ENCODE measurements at places on chromosomes 7 and 10.

DNA sequence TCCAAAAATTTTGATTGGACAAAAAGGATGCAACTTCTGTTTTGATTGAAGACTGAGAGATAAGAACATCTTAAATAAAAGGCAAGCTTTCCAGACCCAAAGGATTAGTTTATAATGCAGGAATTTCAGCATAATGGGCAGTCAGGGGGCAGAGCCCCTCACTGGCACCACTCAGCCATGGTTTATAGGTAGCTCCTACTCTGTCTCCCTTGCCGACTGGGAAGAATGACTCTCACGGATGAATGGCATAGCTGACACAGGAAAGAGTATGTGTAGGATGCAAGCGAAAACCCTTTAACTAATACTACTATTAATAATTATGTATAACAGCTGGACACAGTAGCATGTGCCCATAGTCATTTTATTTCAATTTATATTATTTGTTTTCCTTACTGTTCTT, 53.3 kb downstream of the GALNT11 start:
- DNase-seq, result no peak

GRCh38 chr7:88522771-88523293, 216.1 kb upstream of the STEAP4 start:
- no peak for DNase-seq

DNA sequence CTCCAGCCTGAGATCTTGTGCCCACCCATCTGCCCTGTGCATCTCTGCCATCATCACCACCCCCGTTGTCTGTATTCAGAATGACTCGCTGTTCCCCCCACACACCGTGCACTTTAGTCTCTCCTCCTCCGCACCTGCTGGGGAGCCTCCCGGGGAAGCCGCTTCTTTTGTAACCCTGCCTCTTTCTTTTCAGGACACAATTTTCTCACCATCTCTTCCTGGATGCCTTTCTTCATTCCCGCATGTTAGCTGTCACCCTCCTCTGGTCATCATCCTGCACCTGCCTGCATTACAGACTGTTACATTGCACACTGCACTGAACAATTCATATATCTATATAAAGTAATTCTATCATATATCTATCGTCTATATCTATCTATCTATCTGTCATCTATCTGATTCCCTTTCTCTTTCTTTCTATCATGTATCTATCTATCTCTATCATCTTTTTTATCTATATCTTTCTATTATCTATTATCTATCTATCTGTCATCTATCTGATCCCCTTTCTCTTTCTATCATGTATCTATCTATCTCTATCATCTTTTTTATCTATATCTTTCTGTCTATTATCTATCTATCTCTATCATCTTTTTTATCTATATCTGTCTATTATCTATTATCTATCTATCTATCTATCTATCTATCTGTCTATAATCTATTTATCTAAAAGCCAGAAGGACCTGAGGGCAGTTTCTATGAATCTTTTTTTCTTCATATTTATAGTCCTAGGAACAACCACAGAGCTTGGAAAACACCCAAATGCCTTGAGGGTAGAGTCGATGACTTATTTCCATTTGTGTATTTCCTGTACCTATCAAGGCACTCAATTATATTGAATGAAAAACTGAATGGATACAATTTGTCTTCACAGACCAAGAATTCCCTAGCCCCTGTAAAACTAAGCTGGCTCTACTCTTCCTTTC, 642.5 kb downstream of the ACTR3B start:
- no peak for DNase-seq

DNA sequence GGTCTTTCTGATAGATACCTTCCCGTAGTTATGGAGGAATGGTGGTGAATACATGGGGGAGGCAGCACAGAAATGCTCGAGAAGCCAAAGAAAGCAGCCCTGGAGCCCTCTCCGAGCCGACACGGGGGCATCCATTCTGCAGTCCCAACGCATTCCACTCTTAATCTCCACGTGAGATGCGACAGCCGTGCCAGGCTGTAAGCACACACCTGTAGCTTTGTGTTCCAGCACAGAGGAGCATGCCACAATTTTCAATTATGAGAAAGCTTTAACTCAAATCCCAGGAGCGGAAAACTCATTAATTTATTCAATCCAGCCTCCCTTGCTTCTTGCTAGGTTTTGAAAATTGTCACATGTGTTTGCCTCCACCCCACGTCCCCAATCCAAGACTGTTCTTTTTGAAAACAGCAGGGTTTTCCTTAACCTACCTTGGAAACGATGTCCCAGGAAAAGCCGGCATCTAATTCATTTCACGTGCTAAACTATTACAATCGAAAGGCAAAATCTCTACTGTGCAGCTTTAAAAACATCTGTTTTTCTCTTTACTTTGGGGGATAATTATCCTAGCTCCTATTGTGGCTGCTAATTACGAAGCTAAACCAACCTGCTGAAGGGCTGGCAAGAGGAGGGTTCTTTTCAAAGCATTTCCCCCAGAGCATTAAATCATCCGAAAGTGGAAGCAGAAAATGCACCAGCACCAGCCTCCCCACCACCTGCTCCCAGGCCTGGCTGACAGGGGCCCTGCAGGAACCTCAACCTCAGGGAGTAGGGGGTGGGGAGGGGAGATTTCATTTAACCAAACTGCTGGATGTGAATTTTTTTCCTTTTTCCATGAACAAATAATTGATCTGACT, 56.0 kb upstream of the CHST15 start:
- DNase-seq, result no peak

DNA sequence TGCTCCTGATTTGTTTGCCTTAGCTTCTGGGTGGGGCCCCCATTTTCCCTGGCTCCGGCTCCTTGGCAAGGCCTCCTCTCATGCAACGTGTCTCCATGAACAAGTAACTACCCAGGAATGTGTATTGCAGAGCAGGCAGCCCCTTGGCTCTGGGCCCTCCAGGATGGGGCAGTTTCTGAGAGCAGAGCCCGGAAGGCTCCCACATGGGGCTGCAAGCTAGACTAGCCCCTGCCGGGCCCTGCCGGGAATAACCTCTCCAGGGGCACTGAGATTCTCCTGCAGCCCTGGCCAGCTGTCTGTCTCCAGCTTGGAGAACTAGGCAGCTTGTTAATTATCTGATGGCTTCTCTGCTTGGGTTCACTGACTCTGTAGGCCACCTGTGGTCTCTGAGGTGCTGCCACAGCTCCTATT, 184.0 kb upstream of the INHBA start:
- DNase-seq, result no peak

- DNase-seq, result peak; percentile 62
These were observed 11.3 kb upstream of the INMT start for GRCh38 chr7:30740417-30741181.

DNA sequence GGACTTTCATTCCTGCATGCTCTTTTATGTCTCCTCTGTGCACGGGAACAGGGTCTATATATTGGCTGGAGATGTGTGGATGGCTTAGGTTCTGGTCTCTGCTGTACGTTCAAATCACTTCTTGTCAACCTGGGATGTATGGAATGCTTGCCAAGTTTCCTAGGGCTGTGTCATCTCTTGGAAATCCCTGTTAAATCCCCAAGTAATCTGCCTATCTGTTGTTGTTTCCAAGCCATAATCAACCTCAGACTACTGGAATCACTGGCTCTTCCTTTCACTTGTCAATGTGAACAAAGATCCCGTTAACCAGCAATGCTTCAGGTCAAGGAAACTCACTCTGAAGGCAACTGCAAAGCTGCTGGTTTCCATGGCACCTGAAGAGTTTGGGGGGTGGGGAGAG, 93.3 kb upstream of the FAM171A1 start:
- no peak for DNase-seq

GRCh38 chr7:93751421-93751820, 139.1 kb downstream of the TFPI2 start:
- DNase-seq, result no peak

DNA sequence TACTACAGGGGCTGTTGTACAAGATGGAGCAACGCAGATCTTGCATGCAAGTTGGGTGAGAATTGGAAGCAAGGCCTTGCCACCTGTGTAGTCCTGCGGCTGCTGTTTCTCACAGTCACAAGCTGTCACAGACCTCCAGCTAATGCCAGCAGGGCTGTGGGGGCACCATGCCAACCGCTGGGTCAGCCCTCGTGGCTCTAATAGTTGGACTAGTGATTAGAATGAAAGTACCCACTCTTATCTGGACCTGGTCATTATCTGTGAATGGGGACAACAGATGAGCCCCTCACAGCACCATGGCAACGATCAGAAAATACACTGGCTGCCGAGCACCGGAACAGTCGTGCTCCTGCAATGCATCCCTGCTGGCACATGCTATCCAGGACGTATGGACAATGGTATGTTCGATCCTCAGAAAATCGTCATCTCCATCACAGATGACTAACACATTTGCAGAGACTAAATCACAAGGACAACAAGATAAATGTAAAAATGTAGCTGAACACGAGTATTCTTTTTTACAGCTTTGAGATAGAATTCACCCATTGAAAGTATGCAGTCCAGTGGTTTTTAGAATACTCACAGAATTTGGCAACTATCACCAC, 80.4 kb upstream of the CALN1 start:
- no peak for DNase-seq

DNA sequence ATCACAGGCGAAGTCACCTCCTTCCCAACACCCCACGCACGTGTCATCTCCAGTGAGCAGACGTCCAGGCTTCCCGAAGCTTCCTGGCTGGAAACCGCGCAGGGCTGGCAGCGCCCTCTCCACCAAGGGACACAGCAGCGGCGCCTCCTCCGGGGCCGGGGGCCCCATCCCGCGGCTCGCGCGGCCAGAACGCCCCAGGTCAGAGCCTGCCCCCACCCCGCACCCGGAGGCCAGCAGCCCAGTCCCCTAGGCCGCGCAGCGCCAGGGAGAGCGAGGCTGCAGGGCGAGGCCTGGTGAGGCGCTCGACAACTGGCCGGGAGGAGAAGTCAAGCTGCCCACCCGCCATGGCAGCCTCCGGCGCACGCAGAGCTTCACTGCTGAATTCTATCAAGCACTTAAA, 247.0 kb downstream of the SEMA3D start:
- DNase-seq, result no peak

DNA sequence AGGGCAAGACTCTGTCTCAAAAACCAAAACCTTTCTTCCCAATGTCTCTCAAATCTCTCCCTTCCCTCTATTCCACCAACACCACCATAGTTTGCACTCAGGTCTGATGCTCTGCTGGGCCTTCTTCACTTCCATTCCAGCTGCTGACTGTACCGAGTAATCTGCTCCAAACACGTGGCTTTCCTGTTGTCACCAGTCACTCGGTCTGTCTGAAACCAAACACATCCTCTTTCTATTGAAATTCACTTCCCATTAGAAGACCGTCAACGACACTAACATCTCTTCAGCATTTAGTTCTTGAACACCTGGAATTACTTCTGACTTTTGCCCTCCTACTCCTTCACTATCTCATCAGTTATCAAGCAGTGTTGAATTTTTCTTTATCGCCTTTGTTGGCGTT, 4.7 kb upstream of the NRF1 start:
- DNase-seq, result no peak

DNA sequence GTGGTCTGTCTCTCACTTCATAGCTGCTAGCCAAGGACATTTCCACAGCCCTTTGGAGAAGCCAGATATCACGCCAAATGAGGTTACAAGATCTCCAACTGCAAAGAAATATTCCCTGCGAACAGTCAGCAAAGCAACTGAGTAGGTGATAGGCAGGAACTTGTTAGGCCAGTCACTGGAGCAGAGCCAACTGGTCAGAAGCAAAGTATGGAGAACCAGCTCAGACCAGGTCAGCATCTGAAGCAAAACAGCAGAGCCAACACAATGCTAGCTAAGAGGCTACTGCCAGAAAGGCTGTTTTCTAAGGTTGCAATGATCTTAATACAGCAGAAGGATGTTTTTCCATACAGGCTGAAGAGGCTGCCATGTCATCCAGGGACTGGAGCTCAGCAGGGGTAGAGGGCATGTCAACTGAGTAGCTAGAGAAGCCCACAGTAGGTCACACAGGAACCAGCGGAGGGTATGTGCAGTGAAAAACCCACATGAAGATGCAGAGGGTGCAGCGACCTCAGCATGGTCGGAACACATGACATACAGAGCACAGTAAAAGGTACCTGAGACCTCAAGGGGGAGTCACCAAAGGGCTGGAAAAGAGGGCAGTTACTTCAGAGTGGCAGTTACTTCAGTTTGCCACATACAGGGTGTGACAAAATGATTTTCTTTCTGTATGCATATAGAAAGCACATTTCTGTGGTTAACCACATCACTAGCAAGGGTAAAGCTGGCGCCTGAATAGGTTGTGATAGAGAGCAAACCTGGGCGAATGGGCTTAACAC, 8.9 kb downstream of the SEC31B start:
- no peak for DNase-seq

- DNase-seq, result no peak
These were observed 231.6 kb downstream of the SORCS3 start for GRCh38 chr10:104872691-104873090.

DNA sequence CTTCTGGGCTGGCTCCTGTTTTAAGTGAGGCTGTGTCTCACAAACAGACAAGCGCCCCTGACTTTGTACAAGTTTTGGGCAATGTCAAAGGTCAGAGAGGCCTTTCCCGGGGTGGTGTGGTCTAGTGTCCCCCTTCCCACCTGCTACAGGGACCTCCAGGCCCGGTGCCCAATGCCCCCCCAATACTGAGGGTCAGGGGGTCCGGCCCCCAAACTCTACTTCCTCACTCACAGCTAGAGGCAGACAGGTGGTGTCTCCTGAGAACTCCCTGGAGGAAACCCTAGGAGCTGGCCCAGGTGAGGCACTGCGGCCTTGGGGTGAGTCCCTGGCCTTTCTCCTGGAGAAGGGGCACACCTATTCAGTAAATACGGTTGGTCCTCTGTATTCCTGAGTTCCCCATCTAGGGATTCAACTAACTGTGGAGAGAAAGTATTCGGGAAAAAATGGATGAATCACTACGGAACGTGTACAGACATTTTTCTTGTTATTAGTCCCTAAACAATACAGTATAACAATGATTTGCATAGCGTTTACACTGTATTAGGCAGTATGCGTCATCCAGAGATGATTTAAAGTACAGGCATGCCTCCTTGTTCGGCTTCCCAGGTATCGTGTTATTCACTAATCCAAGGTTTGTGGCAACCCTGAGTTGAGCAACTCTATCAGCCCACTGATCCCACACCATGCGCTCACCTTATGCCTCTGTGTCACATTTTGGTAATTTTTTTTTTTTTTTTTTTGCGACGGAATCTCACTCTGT, 308.1 kb downstream of the WDR37 start:
- DNase-seq, result no peak

GRCh38 chr10:78927257-78927995, 141.3 kb upstream of the ZMIZ1 start:
- DNase-seq, result no peak

DNA sequence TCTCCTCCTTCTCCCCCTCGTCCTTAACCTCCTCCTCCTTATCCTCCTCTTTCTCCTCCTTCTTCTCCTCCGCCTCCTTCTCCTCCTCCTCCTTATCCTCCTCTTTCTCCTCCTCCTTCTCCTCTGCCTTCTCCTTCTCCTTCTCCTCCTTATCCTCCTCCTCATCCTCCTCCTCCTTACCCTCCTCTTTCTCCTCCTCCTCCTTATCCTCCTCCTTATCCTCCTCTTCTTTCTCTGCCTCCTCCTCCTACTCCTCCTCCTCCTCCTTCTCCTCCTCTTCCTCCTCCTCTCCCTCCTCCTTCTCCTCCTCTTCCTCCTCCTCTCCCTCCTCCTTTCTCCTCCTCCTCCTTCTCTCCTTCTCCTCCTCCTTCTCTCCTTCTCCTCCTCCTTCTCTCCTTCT, 14.5 kb downstream of the PLXNA4 start:
- no peak for DNase-seq

Measured in Panc1 (cell line).